ENCODE measurements at places on chromosomes 11 and 22.
A peak's percentile ranks its signal among the peaks of the same experiment; 100 is the strongest.

GRCh38 chr11:32099516-32099915 is 8.6 kb downstream of the RCN1 start:
- H3K27ac ChIP-seq: no peak overlapping the region
- no peaks in the 10 kb centered on the region for H3K27me3 ChIP-seq
- no peak overlapping the region for H3K4me3 ChIP-seq
- DNase-seq: no peak
- H3K36me3 ChIP-seq: peaks cover 60% of the 10 kb centered on the region

GRCh38 chr11:45757672-45758071 is 47.3 kb upstream of the SLC35C1 start:
- H3K36me3 ChIP-seq: no peaks in the 10 kb centered on the region
- H3K4me1 ChIP-seq: no peaks in the 10 kb centered on the region
- H3K27me3 ChIP-seq: no peaks in the 10 kb centered on the region
- H3K27ac ChIP-seq: no peak overlapping the region
- DNase-seq: no peak

DNA sequence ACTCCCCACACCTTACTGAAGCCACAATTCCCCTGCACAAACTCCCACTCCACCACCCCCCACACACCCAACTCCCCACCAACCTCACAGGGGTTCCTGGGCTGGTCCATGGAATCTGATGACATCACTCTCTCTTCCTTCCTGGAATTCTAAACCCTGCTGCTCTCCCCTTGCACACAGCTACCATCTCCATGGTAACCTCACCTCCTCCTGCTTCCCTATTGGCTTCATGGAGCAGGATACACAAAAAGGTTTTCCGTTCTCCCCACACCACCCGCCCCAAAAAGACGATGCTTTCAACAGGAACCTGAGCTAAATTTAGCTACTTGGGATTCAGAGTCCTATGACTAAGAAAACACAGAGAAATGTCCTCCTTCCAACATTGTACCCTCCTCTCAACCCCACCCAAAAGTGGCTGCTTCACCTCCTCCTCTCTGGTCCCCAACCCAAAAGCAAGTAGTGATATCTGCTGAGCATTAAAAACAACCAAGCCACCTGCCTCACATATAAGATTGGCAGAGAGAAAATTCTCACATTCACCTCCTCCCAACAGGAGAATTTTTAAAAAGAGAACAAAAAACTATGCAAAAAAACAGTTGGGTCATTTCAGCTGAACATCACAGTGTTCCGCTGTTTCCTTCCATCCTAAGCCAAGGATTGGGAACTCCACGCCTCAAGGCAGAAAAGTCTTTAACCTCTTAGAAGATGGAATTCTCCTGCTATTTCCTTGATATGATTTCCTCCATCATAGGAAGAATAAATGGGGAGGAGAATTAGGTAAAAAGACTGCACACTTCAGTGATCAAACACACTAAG is 66.9 kb downstream of the RBFOX2 start:
- no peak for DNase-seq
- no peaks in the 10 kb centered on the region for H3K27me3 ChIP-seq
- no peak overlapping the region for H3K27ac ChIP-seq
- no peaks in the 10 kb centered on the region for H3K4me1 ChIP-seq

DNA sequence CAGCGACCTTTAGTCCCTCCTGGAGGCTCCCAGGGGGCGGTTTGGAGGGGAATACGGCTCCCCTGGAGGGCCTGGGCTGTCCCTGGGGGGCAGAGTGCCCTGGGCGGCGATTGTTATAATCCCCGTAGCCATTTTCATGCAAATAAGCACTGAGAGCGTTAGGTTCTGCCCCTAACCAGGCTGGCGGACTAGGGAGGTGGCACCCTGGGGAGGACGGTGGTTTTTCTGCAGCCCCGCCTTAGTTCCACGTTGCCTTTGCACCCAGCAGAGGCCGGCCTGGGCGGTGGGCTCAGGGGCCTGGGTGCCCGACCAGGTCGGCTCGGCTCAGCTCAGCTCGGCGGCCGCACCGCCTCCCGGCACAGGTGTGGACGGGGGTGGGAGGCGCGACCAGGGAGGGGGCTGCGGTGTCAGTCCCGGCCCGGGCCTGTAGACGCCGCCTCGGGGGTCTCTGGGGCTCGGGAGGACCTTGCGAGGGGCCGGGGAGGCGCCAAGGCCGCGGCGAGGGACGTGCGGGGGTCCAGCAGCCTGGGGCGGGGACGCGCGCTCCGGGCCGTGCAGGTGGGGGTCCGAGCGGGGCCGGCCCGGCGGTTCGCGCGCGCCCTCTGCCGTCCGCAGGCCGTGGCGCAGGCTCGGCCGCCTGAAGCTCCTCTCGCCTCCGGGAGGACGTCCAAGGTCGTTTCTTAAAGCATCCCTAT is 2.3 kb upstream of the DUSP8 start:
- H3K4me1 ChIP-seq: no peaks in the 10 kb centered on the region
- H3K36me3 ChIP-seq: no peaks in the 10 kb centered on the region
- DNase-seq: no peak
- no peak overlapping the region for H3K27ac ChIP-seq

DNA sequence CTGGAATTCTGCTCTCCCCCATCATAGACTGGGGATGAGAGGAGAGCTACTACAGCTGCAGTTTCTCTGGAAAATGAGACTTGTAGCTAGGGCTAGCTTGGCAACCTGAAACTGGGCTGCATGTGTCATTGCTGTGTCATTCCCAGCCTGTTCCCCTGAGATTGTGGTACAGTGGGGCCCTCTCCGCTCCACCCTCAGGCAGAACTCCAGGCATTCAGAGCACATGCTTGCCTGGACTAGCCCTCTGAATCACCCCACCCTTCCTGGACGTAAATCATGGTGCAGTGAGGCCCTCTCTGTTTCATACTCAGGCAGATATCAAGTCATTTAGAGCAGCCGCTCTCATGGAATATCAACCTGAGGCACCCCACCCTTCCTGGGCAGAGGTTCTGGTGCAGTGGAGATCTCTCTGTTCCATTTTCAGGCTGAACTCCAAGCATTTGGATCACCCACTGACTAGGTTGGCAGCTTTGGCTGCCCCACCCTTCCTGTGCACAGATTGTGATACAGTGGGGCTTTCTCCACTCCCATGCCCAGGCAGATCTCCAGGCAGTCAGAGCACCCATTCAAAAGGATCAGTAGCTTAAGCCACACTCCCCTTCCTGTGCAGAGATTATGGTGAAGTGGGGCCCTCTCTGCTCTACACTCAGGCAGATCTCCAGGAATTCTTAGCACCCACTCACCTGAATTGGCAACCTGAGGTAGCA is 274.4 kb downstream of the C11orf87 start:
- H3K4me1 ChIP-seq: no peaks in the 10 kb centered on the region
- H3K36me3 ChIP-seq: no peaks in the 10 kb centered on the region
- no peak overlapping the region for H3K4me3 ChIP-seq
- DNase-seq: peak; percentile 83
- H3K27me3 ChIP-seq: no peaks in the 10 kb centered on the region

DNA sequence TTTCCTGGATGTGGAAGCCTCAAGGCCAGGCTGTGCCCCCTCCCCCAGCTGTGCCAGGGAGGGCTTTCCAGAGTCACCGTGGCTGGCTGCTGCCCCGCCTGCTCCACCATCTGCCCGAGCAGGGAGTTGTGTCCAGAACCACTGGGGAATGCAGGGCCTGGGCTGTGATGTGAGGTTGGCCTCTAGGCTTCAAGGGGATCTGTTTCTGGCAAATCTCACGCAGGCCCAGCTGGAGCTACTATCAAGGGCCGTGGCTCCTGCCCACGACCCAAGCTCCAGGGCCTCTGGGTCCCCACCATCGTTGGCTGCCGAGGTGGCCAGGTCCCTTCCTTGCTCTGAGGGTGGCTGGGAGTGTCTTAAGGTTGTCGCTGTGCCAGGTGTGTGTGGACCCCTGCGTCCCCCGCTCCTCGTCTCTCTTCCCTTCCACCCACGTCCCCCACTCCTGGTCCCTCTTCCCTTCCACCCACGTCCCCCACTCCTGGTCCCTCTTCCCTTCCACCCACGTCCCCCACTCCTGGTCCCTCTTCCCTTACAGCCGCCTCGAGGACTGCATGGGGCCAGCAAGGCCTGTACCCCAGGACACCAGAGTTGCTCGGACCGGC is 6.1 kb downstream of the BRSK2 start:
- peaks cover 15% of the 10 kb centered on the region for H3K27me3 ChIP-seq
- DNase-seq: no peak
- no peak overlapping the region for H3K4me3 ChIP-seq
- no peaks in the 10 kb centered on the region for H3K4me1 ChIP-seq
- H3K27ac ChIP-seq: no peak overlapping the region

DNA sequence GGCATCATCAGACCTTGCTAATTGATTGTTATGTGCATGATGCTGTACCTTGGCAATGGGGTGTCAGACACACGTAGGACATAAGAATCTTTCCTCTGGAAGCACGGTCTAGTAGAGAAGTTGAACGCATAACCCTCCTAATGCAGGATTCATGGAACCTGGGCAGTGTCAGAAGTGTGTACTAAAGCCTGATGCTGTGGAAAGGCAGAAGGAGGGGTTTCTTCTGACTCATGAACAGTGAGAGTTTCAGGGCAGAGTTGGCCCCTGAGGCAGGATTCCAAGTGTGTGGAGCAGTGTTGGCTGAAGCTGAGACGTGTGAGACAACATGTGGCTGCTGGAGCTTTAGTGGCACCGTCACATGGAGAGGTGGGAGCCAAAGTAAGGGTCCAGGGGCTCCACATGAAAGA is 3.5 kb downstream of the PANX1 start:
- H3K27ac ChIP-seq: peak overlapping the region; percentile 98
- peaks cover 44% of the 10 kb centered on the region for H3K4me1 ChIP-seq

DNA sequence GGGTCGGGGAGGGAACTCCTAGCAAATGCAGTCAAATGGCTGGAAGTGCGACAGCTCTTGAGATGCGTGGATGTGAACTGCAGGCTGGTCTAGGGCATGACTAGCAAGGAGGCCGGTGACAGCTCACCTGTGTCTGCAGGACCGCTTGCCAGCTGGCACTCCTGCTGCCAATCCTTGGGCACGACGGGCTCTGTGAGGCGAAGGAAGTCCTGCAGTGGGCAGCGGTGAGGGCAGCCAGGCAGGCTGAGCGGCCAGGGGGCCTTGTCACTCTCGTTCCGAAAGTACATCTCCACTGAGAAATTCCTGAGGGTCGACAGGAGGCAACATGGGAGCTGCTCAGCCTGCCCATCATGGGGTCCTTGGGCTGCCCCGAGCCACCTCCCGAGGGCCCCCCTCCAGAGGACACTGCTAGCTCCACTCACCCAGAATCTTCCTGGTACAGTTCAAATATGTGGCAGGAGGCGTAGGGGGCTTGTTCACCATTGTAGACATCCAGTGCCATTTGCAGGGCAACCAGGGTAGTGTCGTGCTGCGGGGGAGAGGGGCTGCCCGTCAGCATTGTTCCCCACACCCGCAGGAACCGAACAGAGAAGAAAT is 5.9 kb downstream of the ACP2 start:
- no peaks in the 10 kb centered on the region for H3K27me3 ChIP-seq
- DNase-seq: no peak
- H3K36me3 ChIP-seq: peaks cover 84% of the 10 kb centered on the region
- H3K4me3 ChIP-seq: no peak overlapping the region

DNA sequence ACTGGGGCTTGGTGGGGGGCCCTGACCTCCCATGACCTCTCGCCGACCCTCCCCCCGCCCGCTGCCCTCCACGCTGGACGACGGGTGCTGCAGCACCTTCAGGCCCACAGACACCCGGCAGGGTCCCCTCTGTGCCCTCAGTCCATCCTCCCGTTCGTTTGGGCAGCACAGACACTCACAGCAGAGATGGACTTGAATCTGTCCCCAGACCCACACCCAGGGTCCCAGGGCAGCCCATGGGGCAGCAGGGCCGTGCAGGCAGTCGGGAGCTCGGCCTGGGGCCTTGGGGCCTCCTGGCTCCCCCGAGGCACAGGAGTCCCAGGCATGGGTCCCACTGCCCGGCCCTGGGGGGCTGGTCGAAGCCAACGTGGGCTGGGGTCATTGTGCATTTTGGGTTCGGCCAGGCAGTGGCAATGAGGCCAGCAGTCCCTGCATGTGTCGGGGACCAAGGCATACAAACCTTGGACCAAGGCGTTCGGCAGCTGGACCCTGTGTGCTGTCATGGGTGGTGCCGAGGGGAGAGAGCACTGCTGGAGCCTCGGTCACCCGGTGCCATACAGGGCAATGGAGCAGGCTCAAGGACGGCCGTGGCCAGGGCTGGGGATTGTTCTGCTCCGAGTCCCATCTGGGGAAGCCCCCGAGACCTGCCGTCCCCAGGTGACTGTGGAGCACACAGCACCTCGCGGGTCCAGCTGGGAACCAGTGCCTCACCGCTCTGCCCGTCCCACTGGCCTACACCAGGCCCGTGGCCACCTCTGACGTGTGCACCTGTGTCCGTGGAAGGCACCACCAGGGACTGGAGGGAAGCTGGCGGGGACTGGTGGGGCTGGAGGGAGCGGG is 19.3 kb upstream of the BRSK2 start:
- H3K27me3 ChIP-seq: no peaks in the 10 kb centered on the region
- no peak overlapping the region for H3K27ac ChIP-seq
- H3K4me3 ChIP-seq: no peak overlapping the region
- H3K36me3 ChIP-seq: no peaks in the 10 kb centered on the region
- no peak for DNase-seq
- no peaks in the 10 kb centered on the region for H3K4me1 ChIP-seq

GRCh38 chr11:125282596-125282914 is 118.0 kb downstream of the PKNOX2 start:
- no peaks in the 10 kb centered on the region for H3K27me3 ChIP-seq
- no peak overlapping the region for H3K27ac ChIP-seq
- H3K36me3 ChIP-seq: no peaks in the 10 kb centered on the region
- no peak overlapping the region for H3K4me3 ChIP-seq

DNA sequence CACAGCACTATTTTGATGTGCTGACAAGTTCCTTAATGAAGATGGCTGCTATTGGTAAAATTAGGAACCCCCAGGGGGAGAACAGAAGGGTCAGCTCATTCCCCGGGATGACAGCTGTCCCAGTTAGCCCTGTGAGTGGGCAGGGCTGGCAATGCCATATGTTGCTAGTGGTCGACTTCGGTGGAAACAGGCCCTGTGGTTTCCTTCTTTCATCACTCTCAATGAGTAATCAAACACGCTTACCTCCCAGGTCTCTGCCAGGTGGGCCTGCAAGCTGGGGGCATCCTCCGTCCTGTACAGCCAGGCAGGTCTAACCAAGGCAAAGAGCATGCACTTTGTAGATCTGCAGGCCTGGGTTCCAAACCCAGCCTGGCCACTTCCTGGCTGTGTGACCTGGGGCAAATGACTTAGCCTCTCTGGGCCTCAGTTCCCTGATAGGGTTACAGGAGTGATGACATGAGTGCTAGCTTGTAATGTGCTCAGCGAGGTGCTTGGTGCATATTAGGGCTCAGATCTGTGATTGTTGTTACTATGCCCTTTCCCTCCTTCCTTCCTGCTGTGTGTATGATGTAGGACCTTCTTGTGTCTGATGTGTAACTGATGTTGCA is 85.2 kb downstream of the TSPAN18 start:
- no peak overlapping the region for H3K4me3 ChIP-seq
- no peaks in the 10 kb centered on the region for H3K27me3 ChIP-seq
- no peak for DNase-seq
- H3K4me1 ChIP-seq: peaks cover 9% of the 10 kb centered on the region
- H3K36me3 ChIP-seq: no peaks in the 10 kb centered on the region

DNA sequence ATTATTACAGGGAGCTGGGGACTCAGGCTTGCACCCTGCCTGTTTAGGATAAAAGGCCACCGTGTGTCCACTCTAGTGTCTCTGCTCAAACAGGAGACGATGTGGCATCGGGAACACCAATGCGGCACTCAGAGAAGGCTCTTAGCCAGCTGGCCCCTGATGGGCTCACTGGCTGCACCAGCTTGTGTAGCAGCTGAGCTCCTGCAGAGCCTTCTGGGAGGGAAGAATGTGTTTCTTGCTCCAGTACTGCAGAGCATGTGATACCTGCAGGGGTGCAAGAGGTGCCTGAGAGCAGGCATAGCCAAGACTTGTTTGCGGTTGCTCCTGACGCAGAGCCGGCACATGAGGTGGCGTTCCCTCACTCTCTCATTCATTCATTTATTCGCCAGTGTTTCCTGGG is 44.4 kb upstream of the KCNQ1OT1 start:
- no peak overlapping the region for H3K4me3 ChIP-seq
- H3K27me3 ChIP-seq: no peaks in the 10 kb centered on the region
- H3K36me3 ChIP-seq: no peaks in the 10 kb centered on the region
- H3K27ac ChIP-seq: no peak overlapping the region
